Astrocyte of the spinal cord (primary cell): ENCODE measurements at places on chromosomes 3 and 15.

DNA sequence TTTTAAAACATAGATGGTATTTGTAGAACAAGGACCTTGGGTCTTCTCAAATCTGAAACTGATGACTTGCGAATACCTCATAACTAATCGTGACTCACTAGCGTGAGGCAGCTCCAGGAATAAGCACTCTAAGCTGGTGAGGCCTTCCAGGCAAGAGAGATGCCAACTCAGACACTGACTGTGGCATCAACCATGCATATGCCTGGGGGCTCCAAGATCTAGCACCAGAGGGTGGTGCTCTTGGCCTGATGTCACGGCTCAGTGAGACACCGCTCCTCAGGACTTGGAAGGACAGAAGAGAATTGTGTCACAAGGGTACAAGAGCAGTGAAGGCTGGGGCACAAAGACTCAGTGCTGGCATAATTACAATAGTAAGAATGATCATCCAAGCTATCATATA lies 125.0 kb upstream of the TRIM42 start:
- no peak for DNase-seq

DNA sequence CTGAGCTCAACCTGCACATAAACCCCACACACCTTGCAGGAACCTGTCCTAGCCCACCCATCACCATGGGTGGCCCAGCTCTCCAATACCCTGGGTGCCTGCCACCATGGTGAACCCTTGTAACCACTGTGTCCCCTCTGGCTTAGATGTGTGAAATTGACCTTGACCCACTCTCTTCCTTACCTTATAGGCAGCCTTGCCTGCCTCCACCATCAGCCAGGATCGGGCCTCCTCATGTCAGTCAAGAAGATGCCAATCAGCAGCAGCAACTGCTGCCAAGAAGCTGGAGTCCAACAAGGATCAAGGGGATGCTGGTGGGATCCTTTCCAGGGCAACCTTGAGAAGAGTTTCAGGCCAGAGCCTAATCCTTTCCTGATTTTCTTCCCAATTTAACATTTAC lies 8.8 kb upstream of the CYP11A1 start:
- DNase-seq = no peak

DNA sequence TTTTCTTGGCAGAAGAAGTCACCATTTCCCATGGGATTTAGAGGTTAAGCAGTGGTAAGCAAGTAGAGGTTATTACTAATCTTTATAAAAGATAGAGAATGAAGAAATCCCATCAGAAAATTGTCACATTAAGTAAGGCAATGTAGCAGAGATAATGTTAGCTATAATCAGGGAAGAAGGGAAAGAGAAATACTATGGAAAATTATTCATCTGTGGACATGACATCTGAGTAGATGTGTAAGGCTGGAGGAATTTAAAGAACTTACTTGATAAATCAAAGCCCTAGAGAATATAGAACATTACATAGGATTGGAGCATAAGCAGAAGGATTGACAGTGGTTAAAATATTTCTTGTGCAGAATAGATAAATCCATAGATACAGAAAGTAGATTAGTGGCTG lies 553.1 kb upstream of the CBLB start:
- peak; percentile 34 for DNase-seq

- no peak for DNase-seq
Measured at GRCh38 chr15:69725957-69726356, 273.3 kb downstream of the RPLP1 start.

GRCh38 chr3:190860521-190860920 lies 2.0 kb downstream of the GMNC start:
- DNase-seq = no peak

GRCh38 chr3:127961963-127962362 lies 46.9 kb downstream of the KBTBD12 start:
- peak; percentile 22 for DNase-seq

GRCh38 chr15:68798346-68799094 lies 22.2 kb downstream of the ANP32A start:
- no peak for DNase-seq

- no peak for DNase-seq
Measured at GRCh38 chr3:24377218-24377993, 117.2 kb downstream of the THRB start.

DNA sequence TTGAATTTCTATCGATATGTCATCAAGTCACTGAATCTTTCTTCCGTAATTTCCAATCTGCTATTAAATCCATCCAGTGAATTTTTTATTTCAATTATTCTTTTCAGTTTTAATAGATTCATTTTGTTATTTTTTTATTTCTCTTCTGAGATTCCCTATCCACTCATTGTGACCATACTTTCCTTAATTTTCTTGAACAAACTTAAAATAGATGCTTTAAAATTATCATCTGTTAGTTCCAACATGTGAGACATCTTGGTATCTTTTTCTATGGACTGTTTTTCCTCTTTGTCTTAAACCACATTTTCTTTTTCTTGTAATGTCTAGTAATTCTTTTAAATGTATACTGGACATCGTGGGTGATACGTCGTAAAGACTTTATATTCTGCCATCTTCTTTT lies 236.6 kb upstream of the TLE3 start:
- no peak for DNase-seq

GRCh38 chr15:42919799-42920518 lies 619 bp downstream of the TTBK2 start:
- peak; percentile 23 for DNase-seq

DNA sequence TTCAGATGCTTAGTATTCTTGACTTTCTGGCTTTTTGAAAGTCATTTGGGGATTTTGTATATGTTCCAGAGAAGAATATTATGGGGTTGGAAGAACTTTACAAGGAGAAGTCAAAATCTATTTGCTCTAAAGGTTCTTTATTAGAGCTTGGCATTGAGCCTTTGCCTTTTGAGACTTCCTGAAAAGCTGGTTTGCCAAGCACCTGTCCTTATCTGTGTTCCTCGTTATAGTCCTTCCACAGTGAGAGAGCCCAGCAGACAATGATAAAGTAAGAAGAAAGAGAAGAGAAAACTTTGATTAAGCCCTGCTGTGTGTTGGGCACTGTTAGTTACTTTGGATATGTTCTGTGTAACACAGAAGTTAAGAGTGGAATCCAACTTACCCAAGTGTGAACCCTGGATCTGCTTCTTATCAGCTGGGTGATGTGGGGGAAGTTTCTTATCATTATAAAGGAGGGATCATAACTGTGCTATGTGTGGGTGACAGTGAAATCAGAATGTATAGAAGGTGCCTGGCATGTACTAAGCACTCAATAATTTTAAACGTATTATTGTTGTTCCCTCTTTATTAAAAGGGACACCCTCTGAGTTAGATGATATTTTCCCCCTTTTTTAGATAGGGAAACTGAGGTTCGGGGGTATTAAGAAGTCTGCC lies 44.3 kb upstream of the POLR2M start:
- DNase-seq = no peak

DNA sequence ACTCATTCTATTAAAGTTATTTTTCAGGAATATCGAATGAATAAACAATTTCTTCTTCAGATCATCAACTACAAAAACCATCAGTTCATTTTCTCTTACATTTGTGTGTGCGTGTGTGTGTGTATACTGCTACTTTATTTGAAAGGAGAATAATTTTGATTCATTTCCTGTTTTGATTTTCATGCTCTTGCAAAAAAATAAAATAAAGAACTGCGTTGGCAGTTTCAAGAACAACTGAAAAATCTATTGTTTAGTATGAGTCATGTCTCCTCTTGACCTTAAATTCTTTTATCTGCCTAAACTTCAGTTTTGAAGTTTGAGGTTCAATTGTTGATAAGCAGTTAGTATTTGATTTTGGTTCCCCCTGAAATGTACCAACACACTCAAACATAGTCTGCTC lies 540.8 kb downstream of the FGF12 start:
- DNase-seq = no peak

GRCh38 chr3:72099326-72100079 lies 314.6 kb upstream of the PROK2 start:
- no peak for DNase-seq

DNA sequence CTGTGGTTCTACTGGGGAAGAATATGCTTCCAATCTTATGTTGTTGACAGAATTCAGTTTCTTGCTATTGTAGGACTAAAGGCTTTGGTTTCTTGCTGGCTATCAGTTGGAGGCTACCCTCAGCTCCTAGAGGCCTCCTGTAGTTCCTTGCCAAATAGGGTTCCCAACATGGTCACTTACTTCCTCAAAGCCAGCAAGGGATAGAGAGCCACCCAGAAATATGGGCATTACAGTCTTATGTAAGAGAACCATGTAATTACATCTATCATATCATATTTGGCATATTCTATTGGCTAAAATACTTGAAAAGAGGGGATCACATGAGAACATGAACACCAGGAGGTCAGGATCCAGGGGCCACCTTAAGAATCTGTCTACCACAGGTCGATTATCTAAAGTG lies 6.2 kb upstream of the COX17 start:
- DNase-seq = no peak

DNA sequence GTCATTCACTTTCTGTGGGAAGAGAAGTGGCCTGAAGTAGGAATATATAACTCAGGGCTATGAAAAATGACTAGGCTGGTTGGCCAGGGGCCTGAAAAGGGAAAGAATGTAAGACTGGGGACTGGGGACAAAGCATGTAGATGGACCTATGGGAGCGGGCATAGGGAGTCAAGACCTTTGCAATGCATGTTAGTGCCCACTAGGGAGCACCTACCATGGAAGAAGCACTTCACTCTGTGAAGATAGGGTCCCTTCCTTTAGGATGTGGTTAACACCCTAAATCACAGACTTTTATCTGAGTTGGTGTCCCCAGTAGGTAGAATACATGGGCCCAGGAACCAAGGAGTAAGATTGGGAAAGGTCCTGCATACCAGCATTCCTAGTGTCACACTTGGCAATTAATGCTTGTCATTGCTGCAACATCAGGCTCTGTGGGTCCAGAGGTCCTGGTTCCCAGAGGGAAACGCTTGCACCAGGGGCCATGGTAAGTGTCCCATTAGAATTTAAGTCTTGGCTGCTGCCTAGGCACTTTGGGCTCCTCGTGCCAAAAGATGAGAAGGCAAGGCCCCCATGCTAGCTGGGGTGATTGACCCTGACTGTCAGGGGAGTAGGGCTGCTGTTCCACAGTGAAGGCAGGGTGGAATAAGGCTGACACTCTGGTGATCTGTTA lies 79.6 kb downstream of the CRYGS start:
- no peak for DNase-seq
